Activated T-helper 17 cell treated with anti-CD3 and anti-CD28 coated beads, Interleukin-2, amount 50 U/mL, for 72 hours (primary cell): ENCODE measurements at places on chromosomes 3 and 15. TPM values are rescaled to one million over a fixed set of nuclear protein-coding genes. Genes with fewer than 3 reads are reported as not detected.

- H3K27ac ChIP-seq: no peak overlapping the region
- no peak for ATAC-seq
- H3K36me3 ChIP-seq: no peaks in the 10 kb centered on the region
- no peaks in the 10 kb centered on the region for H3K4me1 ChIP-seq
- no peaks in the 10 kb centered on the region for H3K27me3 ChIP-seq
- no peak overlapping the region for H3K4me3 ChIP-seq
Observed at GRCh38 chr15:60922736-60923135, 306.4 kb downstream of the RORA start.

Gene PLSCR2
- total RNA-seq: not detected

GRCh38 chr3:146169891-146170290, 8.9 kb upstream of the PLOD2 start:
- no peak overlapping the region for H3K4me3 ChIP-seq
- H3K27me3 ChIP-seq: peaks cover 16% of the 10 kb centered on the region

Gene SOX14
- total RNA-seq: not detected

DNA sequence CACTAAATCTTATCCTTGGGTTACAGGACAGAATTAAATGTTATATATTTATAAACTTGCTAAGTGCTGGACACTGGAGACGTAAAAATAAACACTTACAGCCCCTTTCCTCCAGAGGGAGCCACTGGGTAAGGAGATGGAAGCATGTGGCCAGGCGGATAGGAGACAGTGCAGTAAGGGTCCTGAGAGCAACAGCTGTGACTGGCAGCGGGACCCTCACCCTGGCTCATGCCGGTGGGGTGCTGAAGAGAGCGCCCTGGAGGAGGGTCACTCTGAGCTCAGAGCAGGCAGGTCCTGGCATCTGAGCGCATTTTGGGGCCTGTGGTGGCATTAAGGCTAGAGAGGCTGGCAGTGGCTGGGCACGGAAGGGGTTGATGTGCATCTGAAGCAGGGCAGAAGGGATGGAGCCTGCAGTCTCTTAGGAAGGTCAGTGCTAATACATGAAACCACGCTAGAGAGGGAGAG, 16.0 kb downstream of the SEC61A1 start:
- ATAC-seq: peak; percentile 29
- no peaks in the 10 kb centered on the region for H3K4me1 ChIP-seq
- no peak overlapping the region for H3K4me3 ChIP-seq

DNA sequence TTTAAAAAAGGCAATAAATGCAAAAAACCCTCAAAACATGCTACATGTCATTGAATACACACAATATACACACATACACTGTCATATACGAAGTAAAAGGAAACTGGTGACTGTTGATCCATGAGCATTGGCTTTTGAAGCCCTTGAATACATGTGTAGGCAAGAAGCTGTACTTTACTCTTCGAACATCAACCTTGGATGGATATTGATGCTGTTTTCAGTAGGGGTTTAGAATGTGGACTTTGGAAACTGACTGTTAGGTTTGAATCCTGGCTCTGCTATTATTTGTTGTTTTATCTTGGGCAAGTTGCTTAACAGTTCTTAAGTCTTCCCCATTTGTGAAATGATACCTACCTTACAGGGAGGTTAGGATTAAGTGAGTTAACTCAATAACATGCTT, 30.5 kb downstream of the RNF13 start:
- no peaks in the 10 kb centered on the region for H3K27me3 ChIP-seq
- H3K27ac ChIP-seq: no peak overlapping the region
- H3K4me3 ChIP-seq: no peak overlapping the region
- peaks cover 19% of the 10 kb centered on the region for H3K4me1 ChIP-seq
- ATAC-seq: no peak
- H3K36me3 ChIP-seq: peaks cover 36% of the 10 kb centered on the region

- H3K4me1 ChIP-seq: no peaks in the 10 kb centered on the region
- no peak overlapping the region for H3K27ac ChIP-seq
- H3K4me3 ChIP-seq: no peak overlapping the region
- no peaks in the 10 kb centered on the region for H3K27me3 ChIP-seq
Observed at GRCh38 chr3:86149054-86149453, 841.9 kb downstream of the VGLL3 start.

GRCh38 chr3:140573011-140573410, 104.9 kb upstream of the TRIM42 start:
- no peaks in the 10 kb centered on the region for H3K36me3 ChIP-seq
- H3K4me1 ChIP-seq: no peaks in the 10 kb centered on the region
- no peak overlapping the region for H3K4me3 ChIP-seq
- ATAC-seq: no peak

Gene FSIP1
- 0.34 TPM for total RNA-seq

Gene SH2D7
- not detected for total RNA-seq

DNA sequence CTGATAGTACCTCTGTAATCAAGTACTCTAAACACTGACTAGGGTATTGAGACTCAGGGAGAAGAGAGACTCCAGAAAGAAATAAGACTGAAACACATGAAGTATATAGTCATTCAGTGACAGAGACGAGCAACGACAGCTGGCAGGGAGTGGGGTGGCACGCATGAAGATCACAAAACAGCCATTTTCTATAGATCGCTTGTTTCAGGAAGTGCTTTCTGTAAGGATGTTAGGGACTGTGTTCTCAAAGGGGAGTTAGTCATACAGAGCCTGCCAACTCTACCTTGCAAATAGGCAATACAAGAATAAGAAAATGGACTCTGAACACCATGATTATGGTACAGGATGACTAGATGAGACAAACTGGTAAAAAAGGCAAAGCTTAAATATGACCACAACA, 139.5 kb downstream of the TBL1XR1 start:
- H3K4me3 ChIP-seq: no peak overlapping the region
- peak; percentile 95 for ATAC-seq
- no peak overlapping the region for H3K27ac ChIP-seq
- no peaks in the 10 kb centered on the region for H3K27me3 ChIP-seq
- peaks cover 9% of the 10 kb centered on the region for H3K4me1 ChIP-seq

GRCh38 chr15:90414408-90415028, 26.5 kb downstream of the IQGAP1 start:
- peaks cover 33% of the 10 kb centered on the region for H3K36me3 ChIP-seq
- peak overlapping the region; percentile 75 for H3K4me3 ChIP-seq
- H3K27me3 ChIP-seq: no peaks in the 10 kb centered on the region
- H3K27ac ChIP-seq: peak overlapping the region; percentile 95
- peaks cover 53% of the 10 kb centered on the region for H3K4me1 ChIP-seq
- peak; percentile 65 for ATAC-seq

DNA sequence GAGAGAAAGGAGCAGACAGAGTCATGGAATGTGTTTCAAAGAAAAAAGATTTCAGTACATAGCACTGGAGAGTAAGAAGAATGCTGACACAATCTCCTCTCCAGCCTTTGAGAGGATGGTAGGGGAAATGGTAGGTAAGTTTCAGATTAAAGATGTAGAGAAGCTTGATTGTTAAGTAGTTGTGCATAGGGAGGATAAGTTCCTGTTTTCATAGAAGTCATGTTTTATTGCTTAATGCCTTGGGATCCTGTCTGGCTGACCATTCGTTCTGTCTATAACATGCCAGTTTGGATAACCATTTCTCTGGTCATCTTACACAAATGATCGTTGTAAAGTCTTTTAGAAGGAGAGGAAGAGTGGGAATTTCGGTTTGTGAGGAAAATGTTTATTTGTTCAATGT, 95.7 kb upstream of the IGSF10 start:
- H3K4me3 ChIP-seq: no peak overlapping the region
- no peaks in the 10 kb centered on the region for H3K36me3 ChIP-seq
- peaks cover 6% of the 10 kb centered on the region for H3K27me3 ChIP-seq
- no peak overlapping the region for H3K27ac ChIP-seq
- no peak for ATAC-seq
- no peaks in the 10 kb centered on the region for H3K4me1 ChIP-seq

DNA sequence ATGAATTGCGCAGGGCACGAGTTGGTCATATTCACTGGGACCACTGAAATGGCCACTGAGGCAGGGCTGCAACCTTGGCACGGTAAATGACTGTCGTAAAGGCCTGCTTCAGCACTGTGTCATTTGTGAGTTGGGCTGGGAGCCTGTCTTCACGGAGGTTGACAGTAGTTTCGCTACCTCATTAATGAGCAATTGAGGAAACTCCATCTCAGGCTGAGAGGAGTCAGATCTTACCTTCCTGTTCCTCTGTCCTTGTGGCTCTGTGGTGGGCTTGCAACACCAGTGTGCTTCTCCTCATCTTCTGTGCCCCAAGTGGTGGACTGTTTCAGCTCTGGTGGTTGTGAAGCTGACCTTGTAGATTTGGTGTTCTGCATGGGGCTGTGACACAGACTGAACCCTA, 80.1 kb upstream of the EIF1B start:
- no peak overlapping the region for H3K27ac ChIP-seq
- H3K4me3 ChIP-seq: no peak overlapping the region
- no peaks in the 10 kb centered on the region for H3K27me3 ChIP-seq

- no peak overlapping the region for H3K27ac ChIP-seq
- H3K36me3 ChIP-seq: no peaks in the 10 kb centered on the region
- H3K4me3 ChIP-seq: no peak overlapping the region
- ATAC-seq: no peak
Observed at GRCh38 chr3:81245043-81245442, 516.4 kb downstream of the GBE1 start.

DNA sequence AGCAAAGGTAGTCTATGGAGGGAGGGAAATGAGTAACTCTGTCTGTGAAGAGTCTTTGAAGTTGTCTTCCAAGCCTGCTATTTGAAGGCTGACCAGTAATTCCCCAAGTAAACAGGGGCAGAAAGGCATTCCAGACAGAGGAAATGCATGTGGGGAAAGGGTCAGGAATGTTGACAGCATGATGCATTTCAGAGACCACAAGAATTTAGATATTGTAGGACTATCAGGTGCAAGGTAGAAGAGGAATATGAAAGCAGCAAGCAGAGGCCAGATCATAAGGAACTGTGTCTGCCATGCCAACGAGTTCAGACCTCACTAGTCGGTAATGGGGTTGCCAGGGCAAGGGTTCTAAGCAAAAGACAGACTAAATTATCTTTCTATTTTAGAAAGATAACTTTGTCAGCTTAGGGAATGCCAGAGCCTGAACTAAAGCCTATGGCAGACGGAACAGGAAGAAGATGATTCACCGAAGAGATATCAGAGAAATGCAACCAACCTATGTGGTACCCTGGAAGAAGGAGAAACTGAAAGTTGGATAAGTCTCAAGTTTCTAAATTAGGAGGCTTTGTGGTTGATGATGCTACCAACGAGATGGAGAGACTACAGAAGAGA, 327.0 kb upstream of the RORA start:
- no peaks in the 10 kb centered on the region for H3K36me3 ChIP-seq
- no peak overlapping the region for H3K27ac ChIP-seq
- peaks cover 6% of the 10 kb centered on the region for H3K4me1 ChIP-seq
- H3K4me3 ChIP-seq: no peak overlapping the region
- peak; percentile 74 for ATAC-seq
- peaks cover 27% of the 10 kb centered on the region for H3K27me3 ChIP-seq

DNA sequence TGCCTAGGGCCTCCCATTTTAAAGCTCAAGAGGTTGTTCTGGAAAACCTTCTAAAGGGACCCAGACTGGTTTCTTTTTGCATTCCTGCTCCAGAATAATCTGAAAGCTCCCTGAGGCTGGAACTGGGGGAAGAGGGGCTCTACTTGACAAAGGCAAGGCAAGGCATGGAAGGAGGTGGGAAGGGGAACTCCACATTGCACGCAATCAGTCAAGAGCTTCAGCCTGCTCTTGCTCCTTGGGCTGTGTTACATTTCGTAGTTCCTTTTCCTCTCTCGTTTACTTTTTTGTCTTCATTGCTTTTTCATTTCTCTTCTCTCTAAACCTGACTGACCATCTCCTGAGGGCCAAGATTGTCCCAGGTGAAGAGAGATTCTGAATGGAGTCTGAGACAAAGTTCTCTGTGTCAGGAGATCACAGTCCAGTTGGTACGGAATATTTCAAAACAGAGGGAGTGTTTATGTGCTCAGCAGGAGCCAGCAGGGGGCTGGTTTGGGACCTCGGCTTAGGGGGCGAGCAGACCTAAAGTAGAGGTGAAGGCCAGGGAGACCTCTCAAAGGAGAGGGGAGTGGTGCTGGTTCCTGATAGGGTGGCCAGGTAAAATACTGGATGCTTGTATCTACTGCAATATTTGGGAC, 6.0 kb upstream of the KCTD6 start:
- H3K4me3 ChIP-seq: no peak overlapping the region
- ATAC-seq: no peak
- H3K4me1 ChIP-seq: peaks cover 10% of the 10 kb centered on the region
- no peaks in the 10 kb centered on the region for H3K36me3 ChIP-seq
- no peak overlapping the region for H3K27ac ChIP-seq

Gene NANOGP8
- not detected for total RNA-seq

DNA sequence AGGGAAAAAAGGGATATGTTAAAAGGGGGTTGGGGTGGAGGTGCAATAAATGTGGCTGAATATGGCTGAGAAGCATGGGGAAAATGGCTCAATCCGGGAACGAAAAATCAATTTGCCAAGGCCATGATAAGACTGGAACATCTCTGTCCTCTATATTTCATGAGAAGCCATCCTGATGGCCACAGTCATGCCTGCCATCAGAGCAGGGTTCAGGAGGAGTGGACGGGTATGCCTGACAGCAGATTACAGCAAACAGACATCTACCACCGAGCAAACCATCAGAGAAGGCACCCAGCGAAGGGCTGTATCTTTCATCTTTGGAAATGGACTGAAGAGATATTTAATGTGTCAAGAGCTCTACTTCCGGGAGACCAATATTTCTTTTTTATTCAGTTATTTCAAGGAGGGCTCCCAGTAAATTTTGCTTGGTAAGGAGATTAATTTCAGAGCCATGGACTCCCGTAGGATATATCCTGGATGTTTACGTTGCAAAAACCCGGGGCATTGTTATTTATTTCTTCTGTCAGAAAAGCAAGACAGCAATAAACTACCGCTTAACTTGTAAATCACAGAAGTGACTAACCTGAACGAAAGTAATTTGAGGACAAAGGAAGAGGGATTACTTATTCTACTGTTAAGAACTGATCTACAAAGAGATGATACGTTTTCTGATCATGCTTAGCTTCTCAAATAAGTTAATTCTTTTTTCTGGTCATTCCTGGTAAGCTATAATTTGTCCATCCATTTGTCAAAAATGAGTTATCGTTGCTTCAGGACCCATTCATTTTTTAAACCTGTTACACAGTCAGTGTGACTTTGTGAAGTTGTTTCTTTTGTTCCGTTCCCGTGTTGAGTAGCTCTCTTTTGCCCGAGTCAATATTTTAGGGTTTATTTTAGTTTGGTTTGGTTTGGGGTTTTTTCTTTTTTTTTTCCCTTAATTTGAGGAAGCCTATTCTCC, 80.6 kb upstream of the CHD2 start:
- peak overlapping the region; percentile 73 for H3K4me3 ChIP-seq
- peaks cover 12% of the 10 kb centered on the region for H3K36me3 ChIP-seq
- H3K4me1 ChIP-seq: peaks cover 36% of the 10 kb centered on the region
- ATAC-seq: peak; percentile 37
- no peaks in the 10 kb centered on the region for H3K27me3 ChIP-seq
- H3K27ac ChIP-seq: peak overlapping the region; percentile 98

DNA sequence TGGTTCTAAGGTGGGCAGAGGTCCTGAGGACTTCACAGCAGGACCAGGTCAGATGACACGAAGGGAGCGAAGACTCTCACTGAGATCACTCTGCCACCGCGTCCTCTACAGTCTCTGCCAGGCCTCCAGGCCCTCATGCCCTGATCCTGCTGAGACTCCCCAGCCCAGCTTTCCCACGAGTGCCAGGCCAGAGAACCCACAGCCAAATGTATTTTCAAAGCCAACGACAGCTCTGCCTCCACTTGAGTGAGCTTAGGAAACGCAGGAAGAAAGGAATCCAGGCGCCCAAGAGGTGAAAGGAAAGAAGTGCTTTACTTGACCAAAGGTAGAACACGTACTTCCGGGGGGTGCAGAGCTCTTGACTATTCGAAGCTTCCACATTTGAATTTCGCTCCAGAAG, 275.0 kb downstream of the XXYLT1 start:
- H3K27ac ChIP-seq: no peak overlapping the region
- peaks cover 4% of the 10 kb centered on the region for H3K27me3 ChIP-seq
- ATAC-seq: no peak
- no peaks in the 10 kb centered on the region for H3K4me1 ChIP-seq
- no peak overlapping the region for H3K4me3 ChIP-seq
- H3K36me3 ChIP-seq: no peaks in the 10 kb centered on the region

Gene TRANK1
- 12.3 TPM for total RNA-seq
